ENCODE measurements at places on chromosomes 12 and 14.

DNA sequence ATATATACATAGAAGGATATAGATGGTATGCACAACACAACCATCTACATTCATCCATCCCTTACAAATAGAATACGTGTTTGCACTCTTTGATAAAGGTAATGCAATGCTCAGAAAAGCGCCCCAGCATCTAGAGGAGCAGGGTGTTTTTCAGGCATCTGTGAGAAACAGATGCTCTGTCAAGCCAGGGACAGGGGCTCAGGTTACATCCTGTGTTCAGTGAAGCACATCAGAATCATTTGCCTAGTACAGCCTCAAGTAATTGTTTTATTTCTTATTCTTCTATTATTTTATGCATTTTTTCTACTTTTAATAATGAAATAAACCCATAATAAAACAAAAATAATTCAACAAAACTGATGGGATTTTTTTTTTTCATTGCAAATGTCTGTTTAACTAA, 50.5 kb upstream of the HIF1A start:
- no peak for DNase-seq

- no peak for DNase-seq
These were observed 45.0 kb upstream of the REP15 start for GRCh38 chr12:27651201-27651600.

DNA sequence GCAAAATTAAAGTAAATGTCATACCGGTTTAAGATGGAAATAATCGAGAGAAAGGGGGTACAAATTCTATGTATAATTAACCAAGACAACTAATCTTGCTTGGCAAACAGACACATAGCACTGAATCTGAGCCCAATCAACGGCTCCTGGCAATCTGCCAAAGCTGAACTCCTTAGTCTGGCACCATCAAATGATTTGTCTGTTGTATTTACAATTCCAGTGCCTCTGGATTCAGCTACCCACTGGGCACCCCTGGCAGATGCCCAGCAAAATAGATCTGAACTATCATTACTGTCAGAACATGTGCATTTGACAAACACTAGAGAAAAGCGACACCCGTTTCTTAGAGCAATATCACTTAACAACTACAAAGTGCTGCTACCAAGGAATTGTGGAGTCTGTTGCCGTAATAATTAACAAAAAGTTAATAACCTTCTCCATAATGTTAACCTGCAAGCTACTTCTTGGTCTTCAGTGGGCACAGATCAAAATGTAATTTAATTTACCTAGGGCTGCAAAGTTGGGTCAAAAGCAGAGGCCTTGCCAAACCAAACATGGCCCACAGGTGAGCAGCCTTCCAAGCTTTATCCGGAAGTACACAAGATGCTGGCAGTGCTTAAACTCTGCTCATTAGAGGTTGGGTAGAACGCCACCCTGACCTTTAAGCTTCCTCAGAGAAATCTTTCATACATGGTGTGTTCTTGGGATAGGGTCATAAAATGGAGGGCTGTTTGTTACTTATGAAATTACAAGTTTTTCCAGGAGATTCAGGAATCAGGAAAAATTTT, 7.6 kb downstream of the EGLN3 start:
- no peak for DNase-seq

- no peak for DNase-seq
These were observed 90.9 kb downstream of the ACTN1 start for GRCh38 chr14:68888025-68888850.

GRCh38 chr14:96830946-96831345, 33.8 kb downstream of the VRK1 start:
- DNase-seq = no peak

DNA sequence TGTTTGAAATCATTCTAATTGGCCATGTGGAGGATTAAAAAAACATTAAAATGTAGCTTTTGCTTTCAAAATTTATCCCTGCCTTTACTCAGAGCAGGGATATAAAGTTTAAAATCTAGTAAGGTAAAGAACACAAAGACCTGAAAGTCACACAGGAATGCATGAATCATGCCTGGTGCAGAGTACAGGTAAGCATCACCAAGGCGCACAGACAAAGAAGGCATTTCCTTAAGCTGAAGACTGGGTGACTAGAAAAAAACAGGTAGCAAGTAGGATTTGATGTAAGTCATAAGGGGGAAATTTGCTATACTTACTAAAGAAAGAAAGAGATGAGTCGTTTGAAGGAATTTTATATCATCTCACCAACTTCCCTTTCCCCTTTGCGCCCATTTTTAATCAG, 405.6 kb downstream of the GXYLT1 start:
- no peak for DNase-seq

- DNase-seq = no peak
These were observed 20.3 kb upstream of the FOXG1 start for GRCh38 chr14:28746247-28746646.

- DNase-seq = no peak
These were observed 62.3 kb downstream of the DDHD1 start for GRCh38 chr14:53090853-53091252.

- no peak for DNase-seq
These were observed 28.6 kb upstream of the DICER1 start for GRCh38 chr14:95185767-95186392.

- no peak for DNase-seq
These were observed 21.6 kb downstream of the EXOC5 start for GRCh38 chr14:57246933-57247657.

DNA sequence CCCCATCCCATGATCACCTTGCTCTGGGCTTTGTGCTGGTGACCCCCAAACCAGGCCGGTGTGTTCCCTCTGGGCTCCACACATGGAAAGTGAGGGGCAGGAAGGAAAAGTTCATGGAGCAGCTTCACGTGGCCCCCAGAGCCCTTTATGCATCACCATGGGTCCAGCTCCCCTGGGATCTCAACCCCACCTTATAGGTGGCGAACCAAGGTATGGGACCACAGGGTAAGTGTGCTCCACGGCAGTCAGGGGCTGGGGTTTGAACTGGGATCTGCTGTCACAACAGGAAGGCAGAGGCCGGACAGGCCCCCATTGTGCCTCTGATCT, 7.4 kb upstream of the BEGAIN start:
- DNase-seq = no peak
